ENCODE measurements at places on chromosomes 2 and 18. TPM values are rescaled to one million over a fixed set of nuclear protein-coding genes. Genes with fewer than 3 reads are reported as not detected.

AFG3L2 gene
- 29.0 TPM for total RNA-seq

DCDC2C gene
- 0.49 TPM for total RNA-seq

KCNK3 gene
- 4.2 TPM for total RNA-seq

ATP6V1B1 gene
- total RNA-seq, result not detected

Data from temporal lobe (tissue), 4 donors.